ENCODE measurements at places on chromosomes 4 and X. TPM values are rescaled to one million over a fixed set of nuclear protein-coding genes. Genes with fewer than 3 reads are reported as not detected.

The PCSK1N gene
- 0.09 TPM for total RNA-seq

The JADE3 gene
- total RNA-seq, result 3.9 TPM

The GRSF1 gene
- total RNA-seq, result 80.4 TPM

The PDZD4 gene
- under 0.01 TPM for total RNA-seq

The SPANXD gene
- total RNA-seq, result not detected

The GPR78 gene
- total RNA-seq, result 0.63 TPM

The RAB41 gene
- total RNA-seq, result not detected

The NDST3 gene
- total RNA-seq, result 0.16 TPM

The TRIM61 gene
- 1.6 TPM for total RNA-seq

The WNK3 gene
- 0.16 TPM for total RNA-seq

The CHRDL1 gene
- total RNA-seq, result 3.8 TPM

The MAGEA8 gene
- not detected for total RNA-seq

The PPM1K gene
- total RNA-seq, result 23.2 TPM

All from bronchial smooth muscle cell (primary cell).